ENCODE measurements at places on chromosomes 1 and 21. TPM values are rescaled to one million over a fixed set of nuclear protein-coding genes. Genes with fewer than 3 reads are reported as not detected.

- H3K36me3 ChIP-seq = no peaks in the 10 kb centered on the region
- no peaks in the 10 kb centered on the region for H3K27me3 ChIP-seq
- H3K27ac ChIP-seq = no peak overlapping the region
- peaks cover 16% of the 10 kb centered on the region for H3K4me1 ChIP-seq
- H3K4me3 ChIP-seq = no peak overlapping the region
- no peak for DNase-seq
These were observed 73.6 kb upstream of the LYST start for GRCh38 chr1:235940285-235940684.

- H3K4me1 ChIP-seq = no peaks in the 10 kb centered on the region
- no peak overlapping the region for H3K27ac ChIP-seq
- no peak overlapping the region for H3K4me3 ChIP-seq
- H3K27me3 ChIP-seq = peaks cover 7% of the 10 kb centered on the region
- DNase-seq = no peak
These were observed 76.9 kb upstream of the B3GALT5 start for GRCh38 chr21:39535646-39536437.

- no peak overlapping the region for H3K27ac ChIP-seq
- peaks cover 43% of the 10 kb centered on the region for H3K27me3 ChIP-seq
- no peaks in the 10 kb centered on the region for H3K4me1 ChIP-seq
- no peaks in the 10 kb centered on the region for H3K36me3 ChIP-seq
- DNase-seq = no peak
- H3K4me3 ChIP-seq = no peak overlapping the region
These were observed 9.4 kb downstream of the PROX1 start for GRCh38 chr1:213997038-213997771.

DNA sequence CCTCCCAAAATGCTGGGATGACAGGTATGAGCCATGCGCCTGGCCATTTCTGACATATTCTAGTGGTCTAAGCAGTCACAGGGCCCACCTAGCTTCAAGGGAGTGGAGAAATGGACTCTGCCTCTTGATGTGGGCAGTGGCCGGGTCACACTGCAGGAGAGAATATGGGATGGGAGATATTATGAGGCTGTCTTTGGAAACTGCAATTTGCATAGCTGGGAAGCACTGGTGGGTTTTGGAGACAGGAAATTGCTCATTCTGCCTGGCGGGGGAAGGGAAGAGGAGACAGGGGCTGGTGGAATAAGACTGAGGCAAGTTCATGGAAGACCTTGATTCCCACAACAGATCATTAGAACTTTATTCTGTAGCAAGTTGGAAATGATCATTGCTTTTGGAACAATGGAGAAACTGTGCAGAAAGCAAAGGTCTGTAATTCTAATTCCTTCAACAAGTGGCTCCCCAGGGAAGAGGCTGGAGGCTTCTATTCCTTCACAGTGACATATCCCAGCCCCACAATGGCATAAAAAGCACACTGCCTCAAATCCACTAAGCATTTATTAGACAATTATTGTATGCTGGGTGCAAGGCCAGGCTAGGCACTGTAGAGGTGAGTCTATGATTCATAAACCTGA lies 10.5 kb downstream of the NCMAP start:
- no peak overlapping the region for H3K27ac ChIP-seq
- peaks cover 34% of the 10 kb centered on the region for H3K4me1 ChIP-seq

DNA sequence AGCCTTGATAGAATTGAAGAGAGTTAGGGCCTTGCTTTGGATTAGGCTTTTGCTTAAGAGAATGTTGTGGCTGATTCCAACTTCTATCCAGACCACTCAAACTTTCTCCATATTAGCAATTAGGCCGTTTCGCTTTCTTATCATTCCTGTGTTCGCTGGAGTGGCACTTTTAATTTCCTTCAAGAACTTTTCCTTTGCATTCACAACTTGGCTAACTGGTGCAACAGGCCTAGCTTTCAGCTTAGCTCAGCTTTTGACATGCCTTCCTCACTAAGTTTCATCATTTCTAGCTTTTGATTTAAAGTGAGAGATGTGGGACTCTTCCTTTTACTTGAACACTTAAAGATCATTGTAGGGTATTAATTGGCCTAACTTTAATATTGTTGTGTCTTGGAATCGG lies 183.6 kb upstream of the L1TD1 start:
- H3K27me3 ChIP-seq = no peaks in the 10 kb centered on the region
- no peak for DNase-seq
- no peak overlapping the region for H3K27ac ChIP-seq
- H3K4me3 ChIP-seq = no peak overlapping the region

DNA sequence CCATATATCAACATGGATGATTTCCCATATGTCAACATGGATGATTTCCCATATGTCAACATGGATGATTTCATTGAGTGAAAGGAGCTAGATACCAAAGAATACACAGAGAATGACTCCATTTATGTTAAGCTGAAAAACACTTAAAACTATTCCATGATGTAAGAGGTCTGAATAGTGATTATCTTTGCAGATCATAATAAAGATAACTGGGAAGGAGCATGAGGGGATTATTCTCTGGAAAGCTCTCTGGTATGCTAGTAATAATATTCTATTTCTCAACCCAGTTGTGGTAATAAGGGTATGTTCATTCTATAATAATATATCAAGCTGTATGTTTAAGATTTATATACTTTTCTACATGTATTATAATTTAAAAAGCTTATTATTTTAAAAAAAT lies 14.1 kb downstream of the SYNJ1 start:
- no peak overlapping the region for H3K4me3 ChIP-seq
- peaks cover 7% of the 10 kb centered on the region for H3K36me3 ChIP-seq
- H3K27ac ChIP-seq = no peak overlapping the region
- no peaks in the 10 kb centered on the region for H3K27me3 ChIP-seq

DNA sequence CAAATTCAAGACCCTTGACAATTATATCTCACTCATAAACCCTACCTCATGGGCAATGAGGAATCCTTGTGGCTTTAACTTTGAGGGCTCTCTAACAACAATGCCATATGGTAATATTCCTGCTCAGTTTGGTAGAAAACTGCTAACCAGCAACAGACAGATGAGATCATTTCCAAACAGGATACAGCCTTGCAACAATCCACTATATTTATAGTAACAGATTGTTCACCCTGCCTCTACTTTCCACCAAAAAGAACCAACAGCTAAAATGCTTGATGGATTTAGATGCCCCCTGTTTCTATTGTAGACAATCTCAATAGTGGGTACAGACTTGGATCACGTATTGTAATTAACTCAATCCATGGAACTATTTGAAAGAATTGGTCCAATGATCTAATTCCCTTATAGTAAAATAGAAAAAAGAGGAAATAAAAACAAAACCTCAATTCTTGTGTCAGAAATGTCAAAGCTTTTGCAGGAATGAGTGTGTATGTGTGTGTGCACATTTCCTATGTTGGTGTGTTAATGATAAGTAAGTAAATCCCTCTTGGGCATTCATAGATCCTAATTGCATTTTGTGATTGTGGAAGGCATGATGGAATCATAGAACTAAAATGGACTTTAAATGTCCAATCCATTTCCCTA lies 100.0 kb upstream of the EDEM3 start:
- no peak overlapping the region for H3K4me3 ChIP-seq
- peaks cover 9% of the 10 kb centered on the region for H3K4me1 ChIP-seq
- H3K27me3 ChIP-seq = no peaks in the 10 kb centered on the region
- H3K36me3 ChIP-seq = peaks cover 11% of the 10 kb centered on the region
- no peak for DNase-seq

ERICH3 gene
- not detected for total RNA-seq
